ENCODE measurements at places on chromosomes 6 and 20.
A peak's percentile ranks its signal among the peaks of the same experiment; 100 is the strongest.

DNA sequence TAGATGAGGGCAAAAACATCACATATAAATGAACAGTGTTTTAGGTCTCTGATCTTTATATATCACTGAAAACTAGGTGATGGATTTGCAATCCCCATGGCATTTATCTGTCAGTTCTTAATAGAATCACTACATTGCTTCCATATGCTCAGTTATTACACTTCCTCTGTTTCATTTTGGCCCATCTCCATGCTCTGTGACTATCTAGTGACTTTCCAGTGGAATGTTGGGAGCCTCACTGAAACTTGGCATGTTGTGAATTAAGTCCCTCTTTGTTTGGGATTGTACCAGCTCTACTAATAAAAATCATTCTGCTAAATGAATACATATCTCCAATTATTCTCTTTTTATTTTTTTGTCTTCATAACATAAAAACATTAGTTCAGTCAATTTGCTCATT lies 226.1 kb upstream of the CEP162 start:
- peak; percentile 60 for DNase-seq

DNA sequence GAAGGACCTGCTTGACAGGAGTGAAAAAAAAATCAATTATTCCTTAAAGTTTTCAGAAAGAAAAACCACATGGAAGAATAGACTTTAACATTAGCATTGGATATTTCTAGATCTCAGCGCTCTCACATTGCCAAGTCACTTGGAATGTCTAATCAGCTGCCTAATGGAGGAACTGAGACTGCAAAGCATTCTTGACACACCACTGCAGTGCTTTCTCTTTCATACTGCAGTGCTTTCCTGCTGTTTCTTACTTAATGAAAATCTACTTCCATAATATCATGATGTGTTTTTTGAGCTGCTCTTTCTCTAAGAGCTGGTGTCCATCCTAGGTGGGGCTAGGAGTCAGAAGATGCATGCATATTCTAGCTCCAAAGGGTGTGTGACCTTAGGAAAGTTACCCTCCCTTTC lies 20.4 kb upstream of the MCM3 start:
- no peak for DNase-seq

DNA sequence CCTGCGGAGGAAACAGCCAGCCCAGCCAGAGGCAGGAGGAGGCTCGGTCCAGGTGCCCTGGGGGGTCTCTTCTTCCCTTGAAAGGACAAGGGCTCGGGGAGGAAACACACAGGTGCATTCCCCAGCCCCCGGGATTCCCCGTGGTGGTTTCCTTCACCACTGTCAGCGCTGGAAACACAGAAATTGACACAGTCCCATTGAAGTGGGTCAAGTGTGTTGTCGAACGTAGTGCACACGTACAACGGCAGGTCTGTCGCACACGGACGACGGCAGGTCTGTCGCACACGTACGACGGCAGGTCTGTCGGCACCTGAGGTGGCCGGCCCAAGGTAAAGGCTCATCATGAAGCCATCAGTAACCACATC lies 80.9 kb downstream of the DLL1 start:
- DNase-seq: no peak

GRCh38 chr6:95321126-95321525 lies 256.2 kb upstream of the MANEA start:
- peak; percentile 92 for DNase-seq

- peak; percentile 68 for DNase-seq
Observed at GRCh38 chr6:75147512-75147911, 58.3 kb downstream of the COL12A1 start.

GRCh38 chr6:4676016-4676415 lies 100.2 kb upstream of the CDYL start:
- DNase-seq: no peak

DNA sequence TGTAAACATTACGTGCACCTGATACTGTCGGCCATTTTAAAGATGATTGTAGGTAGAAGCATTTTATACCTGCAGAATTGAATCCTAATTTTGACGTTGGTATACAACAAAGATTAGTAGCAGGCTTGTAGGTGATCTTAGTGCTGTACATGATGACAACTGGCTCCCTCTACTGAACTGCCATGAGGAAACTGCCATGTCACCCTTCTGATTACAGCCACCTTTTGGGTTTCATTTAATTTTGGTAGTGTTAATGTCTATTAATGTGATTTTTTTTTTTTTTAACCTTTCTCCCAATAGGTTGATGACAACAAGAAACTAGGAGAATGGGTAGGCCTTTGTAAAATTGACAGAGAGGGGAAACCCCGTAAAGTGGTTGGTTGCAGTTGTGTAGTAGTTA lies 2.3 kb downstream of the RPS12 start:
- no peak for DNase-seq

DNA sequence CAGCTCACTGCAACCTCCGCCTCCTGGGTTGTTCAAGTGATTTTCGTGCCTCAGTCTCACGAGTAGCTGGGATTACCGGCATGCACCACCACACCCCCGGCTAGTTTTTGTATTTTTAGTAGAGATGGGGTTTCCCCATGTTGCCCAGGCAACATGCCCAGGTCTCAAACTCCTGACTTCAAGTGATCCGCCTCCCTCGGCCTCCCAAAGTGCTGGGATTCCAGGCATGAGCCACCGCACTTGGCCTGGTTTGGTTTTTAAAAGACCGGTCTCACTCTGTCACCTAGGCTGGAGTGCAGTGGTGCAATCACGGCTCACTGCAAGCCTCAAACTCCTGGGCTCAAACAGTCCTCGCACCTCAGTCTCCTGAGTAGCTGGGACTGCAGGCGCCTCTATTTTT lies 40.1 kb downstream of the VSTM2L start:
- DNase-seq: no peak

GRCh38 chr20:58715391-58715800 lies 22.8 kb downstream of the NPEPL1 start:
- no peak for DNase-seq

GRCh38 chr6:135703007-135703406 lies 148.5 kb upstream of the PDE7B start:
- no peak for DNase-seq

GRCh38 chr20:39825524-39825923 lies 863.4 kb downstream of the DHX35 start:
- DNase-seq: no peak

DNA sequence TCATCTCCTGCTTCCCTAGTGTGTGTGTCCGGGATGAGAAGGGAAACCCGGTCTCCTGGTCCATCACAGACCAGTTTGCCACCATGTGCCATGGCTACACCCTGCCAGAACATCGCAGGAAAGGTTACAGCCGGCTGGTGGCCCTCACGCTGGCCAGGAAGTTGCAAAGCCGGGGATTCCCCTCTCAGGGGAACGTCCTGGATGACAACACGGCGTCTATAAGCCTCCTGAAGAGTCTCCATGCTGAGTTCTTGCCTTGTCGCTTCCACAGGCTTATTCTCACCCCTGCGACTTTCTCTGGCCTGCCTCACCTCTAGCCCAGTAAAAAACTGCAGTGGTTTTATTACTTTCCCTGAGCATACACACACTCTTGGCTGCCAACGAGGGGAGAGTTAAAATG lies 23.9 kb upstream of the C6orf141 start:
- no peak for DNase-seq

DNA sequence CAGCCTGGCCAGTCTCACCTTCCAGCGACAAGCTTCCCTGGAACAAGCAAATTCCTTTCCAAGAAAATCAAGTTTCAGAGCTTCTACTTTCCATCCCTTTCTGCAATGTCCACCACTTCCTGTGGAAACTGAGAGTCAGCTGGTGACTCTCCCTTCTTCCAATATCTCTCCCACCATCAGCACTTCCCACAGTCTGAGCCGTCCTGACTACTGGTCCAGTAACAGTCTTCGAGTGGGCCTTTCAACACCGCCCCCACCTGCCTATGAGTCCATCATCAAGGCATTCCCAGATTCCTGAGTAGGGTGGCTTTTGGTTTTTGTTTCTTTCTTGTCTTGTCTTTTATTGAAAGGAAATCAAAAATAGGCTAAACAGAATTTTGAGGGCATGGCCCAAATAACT lies 24.3 kb downstream of the MYCT1 start:
- DNase-seq: peak; percentile 15

GRCh38 chr6:161150566-161150965 lies 123.3 kb downstream of the AGPAT4 start:
- no peak for DNase-seq

GRCh38 chr20:11468880-11469279 lies 448.8 kb upstream of the BTBD3 start:
- DNase-seq: no peak

GRCh38 chr20:19313342-19314069 lies 101.1 kb downstream of the SLC24A3 start:
- no peak for DNase-seq

DNA sequence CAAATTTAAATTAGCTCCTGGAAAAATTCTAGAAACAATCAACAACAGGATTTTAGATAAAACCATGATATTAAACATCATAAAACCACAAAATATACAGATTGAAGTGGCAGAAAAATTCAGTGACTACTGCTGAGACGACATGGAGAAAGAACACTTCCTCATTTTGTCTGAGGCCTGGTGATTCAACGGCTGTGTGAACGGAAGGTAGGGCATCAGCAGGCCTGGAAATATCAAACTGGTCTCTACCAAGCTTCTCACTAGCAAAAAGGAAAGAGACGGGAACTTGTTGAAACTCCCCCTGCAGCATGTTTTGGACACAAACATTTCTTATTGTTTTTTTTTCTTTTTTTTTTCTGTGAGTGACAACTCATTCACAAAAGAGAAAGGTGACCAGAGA lies 58.0 kb upstream of the AHI1 start:
- no peak for DNase-seq

DNA sequence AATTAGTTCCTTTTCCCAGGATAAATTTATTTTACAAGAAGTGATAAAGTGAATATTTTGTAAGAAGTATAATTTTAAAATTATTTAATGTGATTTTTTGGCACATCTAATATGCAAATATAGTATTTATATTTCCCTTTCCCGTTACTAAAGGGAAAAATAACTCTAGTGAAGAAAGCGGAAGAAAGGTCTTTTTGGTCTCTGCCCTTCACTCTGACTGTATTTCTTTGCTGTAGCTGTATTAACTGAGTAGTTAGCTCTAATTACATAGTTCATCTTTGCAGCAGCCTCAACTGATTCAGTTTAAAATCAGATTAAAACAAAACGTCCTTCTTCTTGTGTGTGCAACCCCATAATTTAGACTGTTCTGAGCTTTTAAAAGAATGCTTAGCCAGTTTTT lies 57.4 kb upstream of the RNF144B start:
- no peak for DNase-seq

DNA sequence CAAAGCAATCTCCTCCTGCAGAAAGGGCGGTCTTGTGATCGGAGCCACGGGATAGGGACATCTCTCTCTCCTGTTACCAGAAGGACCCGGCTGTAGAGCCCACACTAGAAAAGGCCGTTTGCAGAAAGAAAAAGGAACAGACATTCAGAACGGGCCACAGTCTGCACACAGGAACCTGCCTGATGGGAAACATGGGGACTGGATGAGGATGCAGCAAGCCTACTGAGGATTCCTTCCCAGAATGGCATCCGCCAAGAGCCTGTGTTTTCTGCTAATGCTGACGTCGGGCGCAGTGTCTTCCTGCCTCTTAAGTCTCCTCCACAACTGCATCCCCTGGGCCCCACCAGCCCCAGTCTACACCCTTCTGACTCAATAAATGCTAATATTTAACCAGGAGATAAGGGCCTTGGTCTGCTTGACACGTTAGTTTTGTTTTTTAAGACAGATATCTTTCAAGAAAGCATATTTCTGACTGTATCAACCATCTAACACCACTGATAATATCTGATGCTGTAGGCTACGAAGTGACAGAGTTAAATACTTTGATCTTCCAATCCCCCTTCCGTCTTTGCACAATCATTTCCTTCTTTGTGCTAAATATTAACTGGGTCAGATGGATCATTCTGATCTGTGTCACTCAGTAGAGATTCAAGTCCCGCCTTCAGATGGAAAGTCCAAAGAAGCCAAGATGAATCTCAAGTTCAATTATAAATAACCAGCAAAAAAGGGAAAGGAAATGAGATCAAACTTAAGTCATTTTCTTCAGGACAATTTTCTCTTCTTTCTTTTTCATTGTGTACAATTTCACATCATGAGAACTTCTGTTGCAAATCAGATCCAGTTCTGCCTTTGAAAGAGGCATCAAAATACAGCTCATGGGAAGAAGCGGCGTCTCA lies 20.7 kb downstream of the FAM50B start:
- no peak for DNase-seq

DNA sequence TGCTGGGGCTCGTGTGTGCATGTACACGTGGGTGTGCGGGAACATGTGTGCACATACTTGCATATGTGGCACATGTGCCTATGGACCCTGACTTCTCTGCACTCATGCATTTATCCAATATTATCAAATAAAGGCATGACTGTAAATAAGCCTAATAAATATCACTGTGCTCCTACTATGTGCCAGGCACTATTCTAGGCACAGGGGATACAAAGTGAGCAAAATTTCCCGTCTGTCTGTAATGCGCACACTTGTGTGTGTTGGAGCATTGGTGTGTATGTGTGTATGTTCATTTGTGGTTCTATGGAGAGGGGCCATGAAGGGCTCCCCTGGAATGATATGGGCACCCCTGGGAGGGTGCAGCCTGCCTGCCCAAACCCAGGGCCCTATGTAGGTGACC lies 41.9 kb downstream of the ITPR3 start:
- no peak for DNase-seq

- no peak for DNase-seq
Observed at GRCh38 chr20:56637576-56637975, 8.5 kb downstream of the TFAP2C start.

GRCh38 chr6:169921217-169921616 lies 169.8 kb downstream of the ERMARD start:
- no peak for DNase-seq

- DNase-seq: no peak
Observed at GRCh38 chr6:13261464-13261994, 66.8 kb downstream of the TBC1D7 start.

DNA sequence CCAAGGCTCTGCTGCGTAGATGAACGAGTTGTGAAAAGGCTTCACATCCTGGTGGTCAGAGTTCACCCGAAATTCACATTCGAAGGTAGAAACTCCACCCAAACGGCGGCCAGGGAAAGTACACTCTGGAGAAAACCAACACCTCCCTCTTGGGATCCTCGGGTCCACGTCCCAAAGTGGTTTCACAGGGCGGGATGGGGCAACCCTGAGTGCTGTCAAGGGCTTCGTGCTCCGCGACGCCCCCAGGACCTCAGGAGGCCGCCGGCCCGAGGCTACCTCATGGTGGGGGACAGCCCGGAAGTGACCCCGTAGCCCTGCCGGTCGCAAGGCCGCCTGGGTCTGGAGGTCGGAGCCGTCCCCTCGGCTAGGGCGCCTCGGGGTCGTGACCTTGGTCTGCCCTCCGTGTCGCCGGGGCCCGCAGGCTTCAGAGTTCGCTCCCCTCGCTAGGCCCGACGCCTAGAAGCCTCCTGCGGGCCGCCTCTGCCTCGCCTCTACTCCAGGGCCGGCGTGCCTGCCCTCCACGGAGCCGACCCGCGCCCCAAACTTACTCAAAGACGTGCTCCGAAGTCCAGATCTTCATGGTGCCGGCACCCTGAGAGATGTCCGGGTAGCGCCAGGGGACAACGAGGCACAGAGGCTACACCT lies at the start of gene PRELID3B:
PRELID3B (minus strand) TSS at position 636 of the 645 bp plus-strand sequence; CDS start at position 580, 56 bp downstream.
- DNase-seq: no peak

GRCh38 chr6:79650950-79651349 lies 19.8 kb downstream of the SH3BGRL2 start:
- no peak for DNase-seq

All from fibroblast of upper back skin (primary cell).